Motor neuron (in vitro differentiated cells): ENCODE measurements at places on chromosomes 11 and 22.

GRCh38 chr11:114083391-114084252 lies 24.1 kb downstream of the ZBTB16 start:
- no peak for ATAC-seq

- ATAC-seq = no peak
Observed at GRCh38 chr11:19879307-19880087, 166.9 kb downstream of the NAV2 start.

GRCh38 chr11:44361813-44362212 lies 51.9 kb upstream of the ALX4 start:
- ATAC-seq = peak; percentile 16

DNA sequence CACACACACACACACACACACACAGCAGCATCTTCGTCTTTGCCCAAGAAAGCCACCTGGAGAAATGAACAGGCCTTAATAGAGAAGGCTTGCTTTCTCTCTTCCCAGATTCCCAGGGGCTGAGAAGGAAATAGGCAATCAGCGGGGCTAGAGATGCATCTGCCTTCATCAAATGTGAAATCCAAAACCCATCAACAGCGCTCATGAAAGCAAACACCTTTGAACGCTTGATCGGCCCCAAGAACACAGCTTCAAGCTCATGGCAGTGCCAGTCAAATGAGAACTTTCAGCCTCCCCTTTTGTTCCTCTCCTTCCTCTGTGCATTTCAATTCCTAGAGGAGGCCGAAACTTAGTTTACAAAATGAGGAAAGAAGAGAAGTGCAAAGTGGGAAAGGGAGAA lies 122.7 kb downstream of the EFCAB6 start:
- no peak for ATAC-seq

GRCh38 chr11:61844909-61845565 lies 16.9 kb downstream of the FADS2 start:
- peak; percentile 31 for ATAC-seq
